ENCODE measurements at places on chromosomes 5 and 9.
A peak's percentile ranks its signal among the peaks of the same experiment; 100 is the strongest.

- no peak for DNase-seq
Measured at GRCh38 chr9:91483835-91484234, 60.2 kb upstream of the NFIL3 start.

- DNase-seq: no peak
Measured at GRCh38 chr5:71925608-71926091, 181.6 kb upstream of the MAP1B start.

DNA sequence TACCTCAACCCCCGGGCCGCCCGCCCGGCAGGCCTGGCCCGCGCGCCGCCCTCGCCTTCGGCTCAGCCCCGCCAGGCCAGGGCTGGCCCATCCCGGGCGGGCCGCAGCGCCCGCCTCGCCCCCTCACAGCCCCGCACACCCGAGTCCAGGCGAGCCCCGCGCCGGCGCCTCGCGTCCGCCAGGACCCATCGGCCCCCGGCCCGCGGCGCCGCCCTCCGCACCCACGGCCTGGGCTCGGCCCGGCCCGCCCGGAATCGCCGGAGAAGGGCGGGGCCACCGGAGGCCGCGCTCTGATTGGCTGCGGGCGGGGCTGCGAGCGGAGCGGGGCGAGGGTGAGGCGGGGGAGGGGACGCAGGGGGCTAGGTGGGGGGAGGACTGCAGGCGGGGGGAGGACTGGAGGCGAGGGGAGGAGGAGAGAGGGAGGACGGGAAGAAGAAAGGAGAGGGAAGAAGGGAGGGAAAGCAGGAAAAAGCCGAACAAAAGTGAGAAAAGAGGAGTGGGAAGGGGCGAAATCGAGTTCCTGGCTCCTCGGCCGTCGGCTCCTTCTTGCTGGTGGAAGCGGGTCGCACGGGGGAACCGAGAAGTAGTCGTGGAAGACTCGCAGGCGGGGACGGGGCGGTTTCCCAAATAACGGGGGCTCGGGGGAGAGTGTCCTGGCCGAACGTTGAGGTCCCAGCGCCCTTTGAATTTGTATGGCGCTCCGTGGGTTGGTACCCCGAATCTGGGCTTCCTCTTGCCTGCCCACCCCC is 472 bp upstream of the UBTD2 start:
- peak; percentile 62 for DNase-seq

GRCh38 chr9:16074963-16075362 is 522.1 kb downstream of the CCDC171 start:
- DNase-seq: no peak

- DNase-seq: no peak
Measured at GRCh38 chr5:143234162-143234842, 169.2 kb downstream of the NR3C1 start.

DNA sequence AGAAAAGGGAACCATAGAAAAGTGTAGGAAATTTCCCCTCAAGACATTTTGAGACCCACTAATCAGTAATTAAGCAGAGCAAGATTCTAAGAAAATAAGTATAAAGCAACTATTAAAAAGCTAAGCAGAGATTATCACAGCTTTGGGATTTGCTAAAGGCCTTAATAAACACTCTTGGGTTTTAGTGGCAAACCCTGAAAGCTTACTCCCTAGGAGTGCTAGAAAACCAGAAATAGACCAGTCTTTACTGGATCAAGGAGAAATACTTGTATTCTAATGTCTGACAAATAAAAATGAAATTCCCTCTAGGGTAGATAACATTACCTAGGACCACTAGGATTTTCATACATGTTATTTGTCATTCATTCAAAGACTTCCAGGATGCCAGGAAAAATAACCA is 510.8 kb downstream of the SPATA31D1 start:
- DNase-seq: no peak

- DNase-seq: no peak
Measured at GRCh38 chr9:130881516-130881915, 15.1 kb downstream of the QRFP start.

GRCh38 chr9:70475211-70475610 is 60.8 kb upstream of the KLF9 start:
- DNase-seq: no peak

DNA sequence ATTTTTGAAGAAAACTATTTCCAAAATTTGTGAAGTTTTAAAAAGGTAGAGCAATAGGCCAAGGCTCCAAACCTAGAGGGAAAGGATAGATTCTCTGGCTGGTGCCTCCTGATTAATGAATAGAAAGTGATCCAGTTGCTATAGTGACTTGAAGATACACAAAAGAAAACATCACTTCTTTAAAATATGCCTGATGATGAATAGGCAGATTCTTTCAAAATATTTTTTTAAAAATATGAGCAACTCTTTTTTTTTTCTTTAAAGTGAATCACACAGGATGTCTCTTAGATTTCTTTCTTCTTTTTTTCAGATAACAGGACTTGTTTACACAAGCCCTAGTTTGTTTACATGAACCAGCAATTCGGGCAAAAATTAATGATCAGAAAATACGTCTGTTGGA is 124.4 kb downstream of the RFK start:
- no peak for DNase-seq

- DNase-seq: peak; percentile 75
Measured at GRCh38 chr9:128902351-128903078, 18.3 kb upstream of the PHYHD1 start.

GRCh38 chr9:14251154-14252071 is 62.5 kb downstream of the NFIB start:
- no peak for DNase-seq

DNA sequence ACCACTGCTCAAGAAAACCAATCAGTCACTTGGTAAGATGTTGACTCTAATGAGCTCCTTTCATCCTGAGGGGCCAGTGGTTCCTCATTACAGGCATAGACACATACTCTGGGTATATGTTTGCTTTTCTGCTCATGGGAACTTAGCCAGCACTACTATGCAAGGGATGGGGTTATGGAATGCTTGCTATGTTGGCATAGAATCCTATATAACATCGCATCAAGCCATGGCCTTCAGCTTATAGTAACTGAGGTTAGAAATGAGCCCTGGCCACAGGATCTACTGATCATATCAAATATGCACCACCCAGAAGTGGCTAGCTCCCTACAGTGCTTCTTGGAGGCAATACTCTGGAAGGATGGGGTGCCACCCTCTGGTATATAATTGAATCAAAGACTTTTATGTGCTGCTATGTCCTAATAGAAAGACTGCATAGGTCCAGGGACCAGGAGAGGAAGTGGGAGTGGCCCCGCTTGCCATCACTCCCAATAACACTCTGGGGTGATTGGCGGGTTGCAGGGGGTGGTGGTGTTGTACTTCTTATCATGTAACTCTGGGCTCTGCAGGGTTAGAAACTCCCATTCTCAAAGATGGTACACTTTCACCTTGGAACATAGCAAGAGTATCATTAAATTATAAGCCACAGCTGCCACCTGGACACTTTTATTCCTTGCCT is 70.3 kb downstream of the ZNF366 start:
- DNase-seq: no peak

GRCh38 chr9:113380869-113381378 is 4.1 kb upstream of the HDHD3 start:
- DNase-seq: no peak

DNA sequence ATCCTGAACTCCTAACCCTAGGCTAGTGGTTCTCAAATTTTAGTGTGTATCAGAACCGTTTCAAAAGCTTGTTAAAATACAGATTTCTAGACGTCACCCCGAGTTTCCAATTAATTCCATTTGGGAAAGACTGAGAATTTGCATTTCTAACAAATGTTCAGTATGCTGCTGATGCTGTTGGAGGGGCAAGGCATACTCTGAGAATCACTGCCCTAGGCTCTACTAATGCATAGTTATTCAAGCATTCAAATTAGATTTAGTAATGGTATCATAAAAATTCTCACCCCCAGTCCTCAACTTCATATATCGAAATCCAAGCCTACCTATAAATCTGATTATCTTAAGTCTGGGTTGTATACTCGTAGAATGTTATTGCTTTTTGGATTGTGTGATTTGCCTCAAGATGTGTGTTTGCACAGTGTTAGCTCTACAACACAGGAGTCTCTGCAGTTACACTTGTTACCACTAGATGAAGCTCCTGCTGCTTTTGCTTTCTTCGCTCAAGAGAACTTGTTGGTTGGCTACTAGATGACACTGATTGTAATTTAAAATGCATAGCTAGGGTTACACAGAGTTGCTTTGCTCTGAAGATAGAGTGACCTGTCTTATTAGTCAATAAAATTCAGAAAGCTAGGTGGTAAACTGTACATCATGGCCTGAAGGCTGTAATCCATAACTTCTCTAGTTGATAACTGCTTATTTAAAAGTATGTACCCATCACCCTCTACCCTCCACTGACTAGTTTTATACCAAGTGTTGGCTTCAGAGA is 7.5 kb upstream of the ERAP2 start:
- no peak for DNase-seq

DNA sequence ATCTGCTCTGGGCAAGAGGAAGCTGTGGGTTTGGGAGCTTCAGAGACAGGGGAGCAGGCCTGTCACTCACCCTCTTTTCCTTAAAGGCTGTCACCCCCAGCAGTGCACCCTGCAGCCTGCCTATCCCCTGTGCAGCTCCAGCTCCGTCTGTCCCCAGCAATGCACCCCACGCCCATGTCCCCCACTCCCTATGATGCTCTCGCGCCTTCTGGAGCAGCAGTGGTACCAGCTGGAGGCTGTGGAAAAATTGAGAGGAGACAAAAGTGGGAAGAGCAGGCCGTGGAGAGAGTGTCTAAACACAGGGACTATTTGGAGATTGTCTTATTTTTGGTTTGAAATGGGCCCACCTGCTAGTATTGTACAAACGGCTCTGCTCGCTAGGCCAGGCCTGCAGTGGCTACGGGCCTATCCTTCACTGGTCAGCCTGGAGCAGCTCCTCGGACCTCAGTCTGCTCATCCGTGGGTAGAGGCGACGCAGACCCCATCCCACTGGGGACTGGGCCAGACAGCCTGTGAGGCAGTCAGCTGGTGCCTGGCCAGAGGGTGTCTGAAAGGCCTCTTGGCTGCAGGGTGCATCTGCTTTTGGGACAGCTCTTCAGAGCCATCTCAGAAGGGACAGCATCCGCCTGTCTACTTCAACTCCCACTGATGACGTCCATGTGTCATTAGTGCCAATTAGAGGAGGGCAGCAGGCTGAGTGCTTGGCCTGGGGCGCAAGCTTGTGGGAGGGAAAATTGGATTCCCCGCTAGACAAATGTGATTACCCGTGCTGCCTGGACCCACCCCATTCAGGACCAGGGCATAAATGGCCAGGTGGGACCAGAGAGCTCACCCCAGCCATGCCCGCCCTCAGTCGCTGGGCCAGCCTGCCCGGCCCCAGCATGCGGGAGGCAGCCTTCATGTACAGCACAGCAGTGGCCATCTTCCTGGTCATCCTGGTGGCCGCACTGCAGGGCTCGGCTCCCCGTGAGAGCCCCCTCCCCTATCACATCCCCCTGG is at the start of gene DBH:
Gene DBH, plus strand, starts transcription at position 831 of the 999 bp plus-strand sequence. Its CDS starts 9 bp downstream, at position 840.
- DNase-seq: no peak

DNA sequence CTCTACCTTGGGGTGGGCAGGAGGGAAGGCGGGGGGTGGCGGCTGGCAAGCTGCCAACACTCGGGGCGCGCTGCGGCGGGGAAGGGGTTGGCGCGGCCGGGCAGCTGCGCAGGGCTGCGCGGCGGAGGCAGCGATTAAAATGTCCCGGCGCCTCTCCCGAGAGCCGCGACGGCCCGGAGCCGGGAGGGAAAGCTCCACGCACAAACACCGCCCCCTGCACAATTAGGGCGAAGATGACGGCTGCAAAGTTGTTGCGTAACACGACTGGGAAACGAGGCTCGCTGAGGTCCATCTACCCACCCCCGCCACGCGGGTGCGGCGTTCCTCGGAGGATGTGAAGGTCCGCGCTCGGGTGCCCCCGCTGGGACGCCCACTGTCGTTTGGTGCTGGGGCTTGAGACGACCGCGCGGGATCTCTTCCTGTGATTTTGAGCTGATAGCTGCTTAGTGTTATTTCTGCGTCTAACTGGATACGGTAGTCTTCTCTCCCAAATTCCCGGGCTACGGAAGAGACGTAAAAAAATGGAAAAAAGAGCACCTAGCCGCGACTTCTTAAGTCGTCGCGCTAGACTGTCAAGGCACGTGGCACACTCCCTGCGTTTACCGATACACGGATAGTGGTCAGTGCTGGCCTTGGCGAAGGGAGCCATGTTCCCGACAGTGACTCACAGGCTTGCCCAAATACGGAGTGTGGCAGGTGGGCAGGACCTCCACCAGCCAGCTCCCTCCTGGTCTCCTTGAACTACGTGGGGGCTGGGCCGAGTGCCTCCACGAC is 958 bp upstream of the NFIL3 start:
- DNase-seq: peak; percentile 43

GRCh38 chr9:16901590-16901989 is 31.1 kb upstream of the BNC2 start:
- no peak for DNase-seq

DNA sequence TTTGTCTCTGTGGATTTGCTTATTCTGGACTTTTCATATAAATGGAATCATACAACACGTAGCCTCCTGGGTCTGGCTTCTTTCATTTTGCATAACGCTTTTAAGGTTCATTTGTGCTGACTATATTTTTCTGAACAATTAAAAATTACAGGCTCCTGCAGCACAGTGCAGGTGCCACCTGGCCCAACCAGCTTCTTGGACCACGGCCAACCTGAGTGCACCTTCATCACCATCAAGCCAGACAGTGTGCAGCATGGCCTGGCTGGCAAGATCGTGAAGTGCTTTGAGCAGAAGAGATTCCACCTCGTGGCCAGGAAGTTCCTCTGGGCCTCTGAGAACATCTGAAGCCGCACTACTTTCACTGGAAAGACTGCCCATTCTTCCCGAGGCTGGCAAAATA is 53.5 kb upstream of the COL15A1 start:
- no peak for DNase-seq

DNA sequence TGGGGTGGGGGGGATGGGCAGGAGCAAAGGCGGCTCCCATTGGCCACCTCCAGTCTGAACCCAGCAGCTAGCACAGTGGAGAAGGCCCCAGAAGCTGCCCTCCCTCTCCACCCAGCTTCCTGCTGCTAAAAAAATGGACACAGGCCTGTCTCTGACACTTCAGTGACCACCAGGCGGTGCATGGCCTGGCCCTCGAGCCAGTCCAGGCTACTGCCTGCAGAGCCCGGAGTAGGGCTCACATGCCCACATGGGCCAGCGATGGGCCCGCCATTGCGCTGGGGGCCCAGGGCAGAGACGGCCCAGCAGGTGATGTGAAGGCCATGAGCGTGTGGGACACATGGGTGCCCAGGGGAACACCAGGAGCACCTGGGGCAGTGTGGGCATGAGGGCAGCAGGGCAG is 52.1 kb upstream of the NOTCH1 start:
- no peak for DNase-seq

DNA sequence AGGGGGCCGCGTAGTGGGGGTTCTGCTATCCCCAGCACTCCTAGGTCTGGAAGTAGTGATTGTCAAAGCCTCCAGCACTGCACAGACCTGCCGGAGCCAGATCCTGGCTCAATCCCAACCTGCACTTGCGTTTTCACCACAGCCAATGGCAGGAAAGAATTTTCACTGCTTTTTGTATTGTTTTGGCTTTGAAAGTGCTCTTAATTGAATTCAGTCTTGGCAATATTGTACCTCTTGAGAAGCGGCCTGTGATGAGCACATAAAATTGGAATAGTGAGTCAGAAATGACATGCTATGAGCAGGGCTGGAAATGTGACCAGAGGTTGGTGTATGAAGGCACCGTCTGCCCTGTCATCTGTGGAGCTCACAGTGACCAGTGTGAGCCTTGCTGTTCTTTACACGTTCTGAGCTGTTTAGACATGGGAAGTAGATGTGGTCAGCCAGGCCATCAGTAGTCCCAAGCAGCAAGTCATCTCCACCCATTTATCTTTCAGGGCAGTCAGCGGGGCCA is 41.5 kb downstream of the SECISBP2 start:
- no peak for DNase-seq

- DNase-seq: peak; percentile 45
Measured at GRCh38 chr9:133726401-133727276, 11.5 kb downstream of the SARDH start.

GRCh38 chr5:124652892-124653441 is 93.5 kb downstream of the ZNF608 start:
- DNase-seq: no peak

- DNase-seq: no peak
Measured at GRCh38 chr9:86257391-86257790, 2.1 kb downstream of the C9orf153 start.

Measured in stimulated activated CD8-positive, alpha-beta memory T cell treated with anti-CD3 and anti-CD28 coated beads, Interleukin-4, amount 100 ng/mL, for 1 hour (primary cell).